Urinary bladder (tissue), 4 donors: ENCODE measurements at places on chromosomes 12 and 14. TPM values are rescaled to one million over a fixed set of nuclear protein-coding genes. Genes with fewer than 3 reads are reported as not detected.

DNA sequence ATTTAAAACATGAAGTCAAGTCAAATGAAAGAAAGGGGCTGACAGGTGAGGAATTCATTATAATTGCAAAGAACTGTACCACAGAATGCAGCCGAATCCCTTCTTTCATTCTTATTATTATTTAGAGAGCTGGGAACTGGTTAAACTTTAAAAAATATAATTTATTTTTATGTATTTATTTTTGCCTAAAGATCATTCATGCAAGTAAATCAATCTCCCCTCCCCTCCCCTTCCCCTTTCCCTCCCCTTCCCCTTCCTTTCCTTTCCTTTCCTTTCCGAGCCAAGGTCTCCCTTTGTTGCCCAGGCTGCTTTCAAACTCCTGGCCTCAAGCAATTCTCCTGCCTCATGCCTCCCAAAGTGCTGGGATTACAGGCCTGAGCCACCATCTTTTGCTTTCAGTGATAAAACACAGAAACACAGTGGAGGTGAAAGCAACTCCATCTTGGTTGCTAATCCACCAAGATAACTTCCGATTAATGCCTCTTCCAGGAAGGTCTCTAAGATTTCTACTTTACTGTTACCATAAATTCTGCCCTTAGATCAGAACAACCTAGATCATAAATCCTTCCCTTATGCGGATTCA lies 6.0 kb upstream of the UBC start:
- DNase-seq: no peak

DNA sequence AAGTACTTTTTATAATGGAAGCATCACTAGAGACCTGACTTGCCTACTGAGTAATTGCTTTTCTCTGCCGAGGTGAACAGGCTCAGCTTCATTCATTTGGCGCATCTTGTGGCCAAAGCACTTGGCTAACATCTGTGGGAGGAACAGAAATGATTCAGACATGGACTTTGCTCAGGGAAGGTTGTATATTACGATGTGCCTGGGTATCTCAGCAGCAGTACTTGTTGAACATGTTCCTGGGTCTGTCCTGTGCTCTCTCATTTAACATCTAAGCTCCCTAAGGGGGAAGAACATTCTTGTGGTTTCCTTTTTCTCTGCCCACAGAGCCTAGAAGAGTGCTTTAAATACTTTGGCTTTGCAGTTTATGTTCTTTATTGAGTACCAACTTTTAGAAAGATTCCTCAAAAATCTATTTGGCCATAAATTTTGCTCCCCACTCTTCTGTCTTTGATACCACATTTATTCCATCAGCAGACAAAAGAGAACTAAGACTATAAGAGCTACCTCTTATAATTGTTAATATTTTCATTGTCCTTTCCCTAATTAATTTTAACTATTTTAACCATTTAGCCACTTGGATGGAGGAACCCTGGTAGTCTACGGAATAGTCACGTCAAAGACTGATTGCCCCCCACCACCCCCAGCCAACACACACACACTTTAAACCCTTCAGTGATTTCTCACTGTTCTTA lies 101.2 kb upstream of the EGLN3 start:
- no peak for DNase-seq

DNA sequence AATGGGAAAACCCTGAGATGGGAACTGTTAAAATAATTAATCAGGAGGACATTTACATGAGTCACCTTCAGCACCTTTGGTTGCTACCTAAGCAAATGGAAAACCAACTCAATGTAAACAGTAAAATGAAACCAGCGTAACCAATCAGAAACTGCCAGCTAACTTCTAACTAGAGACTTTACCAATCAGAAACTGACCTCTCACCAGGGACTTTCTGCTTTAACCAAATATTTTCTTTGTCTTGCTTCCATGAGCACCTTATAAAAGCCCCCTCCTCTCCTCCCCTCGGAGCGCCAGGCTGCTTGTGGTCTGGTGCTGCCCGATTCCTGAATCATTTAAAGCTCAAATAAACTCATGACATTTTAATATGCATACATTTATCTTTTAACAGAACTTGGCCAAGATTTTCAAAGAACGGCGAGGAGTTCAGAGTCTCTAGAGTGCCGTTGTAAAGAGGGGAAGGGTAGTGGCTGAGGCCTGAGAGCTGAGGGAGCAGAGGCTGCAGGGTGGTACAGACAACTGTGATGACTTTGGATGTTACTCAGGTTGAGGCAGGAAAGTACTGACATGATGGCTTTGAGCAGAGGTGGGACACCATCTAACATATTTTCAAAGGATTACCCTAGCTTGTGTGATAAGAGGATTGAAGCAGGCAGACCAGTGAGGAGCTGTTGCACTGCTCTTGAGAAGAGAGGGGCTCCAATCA lies 183.6 kb downstream of the CRADD start:
- DNase-seq: no peak

DNA sequence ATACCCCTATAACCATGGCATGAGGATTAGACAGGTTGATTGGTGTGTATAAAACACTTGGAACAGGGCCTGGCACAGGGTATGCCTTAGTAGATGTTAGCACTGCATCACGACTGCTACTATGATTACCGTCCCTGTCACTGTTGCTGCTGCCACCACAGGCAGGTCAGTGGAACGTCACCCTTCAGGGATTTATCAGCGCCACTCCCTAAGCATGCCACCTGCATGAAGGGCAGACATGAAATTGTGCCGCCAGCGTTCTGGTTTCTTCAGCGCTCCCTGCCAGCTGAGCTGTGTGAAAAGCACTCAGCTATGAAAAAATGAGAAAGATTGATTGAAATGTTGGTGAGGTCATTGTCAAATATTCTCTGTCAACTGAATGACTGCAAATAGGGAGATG lies 477.0 kb downstream of the DPF3 start:
- DNase-seq: no peak

DNA sequence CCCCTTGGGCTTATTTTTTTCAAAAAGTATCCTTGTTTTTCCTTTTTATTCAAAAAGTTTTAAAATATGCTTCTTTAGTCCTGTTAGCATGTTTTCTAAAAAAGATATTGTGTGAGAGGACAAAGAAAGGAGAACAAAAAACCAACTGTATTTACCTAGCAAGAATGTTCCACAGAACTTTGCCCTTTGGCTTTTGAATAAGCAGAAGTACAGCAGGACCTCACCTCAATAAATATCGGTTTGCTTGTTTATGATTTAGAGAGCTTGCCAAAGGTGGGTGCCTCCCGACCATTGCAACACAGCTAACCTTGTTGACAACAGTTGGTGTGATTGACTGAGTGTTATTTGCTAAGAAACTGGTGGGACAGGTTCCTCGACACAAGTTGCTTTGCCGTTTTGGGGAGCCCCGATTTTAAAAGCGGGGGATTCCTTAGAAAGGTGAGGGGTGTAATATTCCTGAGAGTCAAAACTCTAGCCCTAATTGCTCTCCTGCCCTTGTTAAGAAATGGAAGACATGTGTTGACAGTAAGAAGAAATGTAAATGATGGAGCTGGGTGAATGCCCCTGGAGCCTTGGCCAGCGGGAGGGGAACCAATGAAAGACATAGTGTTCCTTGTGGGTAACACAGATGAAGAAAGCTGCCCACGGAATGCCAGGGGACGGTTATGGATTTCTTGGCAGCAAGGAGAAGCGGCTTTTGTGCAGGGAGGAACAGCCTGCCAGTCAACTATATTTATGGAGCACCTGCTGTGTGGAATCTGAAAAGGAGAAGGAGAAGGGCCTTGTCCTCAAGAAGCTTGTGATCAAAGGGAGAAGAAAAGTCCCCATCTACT lies 13.7 kb downstream of the MYBPC1 start:
- DNase-seq: peak; percentile 71

DNA sequence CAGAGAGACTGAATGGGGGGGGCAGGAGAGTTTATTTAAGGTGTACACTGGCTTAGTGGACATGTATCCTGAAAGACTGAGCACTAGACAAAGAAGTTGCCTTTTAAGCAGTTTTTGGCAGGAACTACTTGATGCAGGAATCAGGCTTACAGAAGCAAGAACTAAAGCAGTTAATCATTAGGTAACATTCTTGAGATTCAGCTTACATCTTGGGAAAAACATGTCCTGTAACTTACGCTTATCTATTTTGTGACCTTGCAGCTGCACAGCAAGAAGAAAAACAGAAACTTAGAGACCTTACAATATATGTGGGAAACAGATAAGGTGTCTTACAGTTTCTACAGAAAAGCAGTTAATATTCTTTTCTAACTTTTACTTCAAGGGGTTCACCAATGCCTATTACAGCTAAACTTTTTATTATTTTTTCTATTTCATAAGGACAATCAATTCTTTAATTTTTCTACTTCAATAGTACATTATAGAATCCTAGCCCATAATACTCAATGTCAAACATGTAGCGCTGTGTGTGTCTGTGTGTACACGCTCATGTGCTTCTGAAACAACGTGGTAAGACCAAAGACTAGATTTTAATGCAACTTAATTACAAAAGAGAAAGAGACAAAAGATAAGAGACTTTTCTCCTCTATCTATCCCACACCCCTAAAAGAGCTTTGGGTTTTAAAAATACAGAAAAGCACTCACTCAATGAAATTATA lies 276.9 kb downstream of the PRKD1 start:
- no peak for DNase-seq

SELPLG gene
- 3.6 TPM for total RNA-seq

KRT82 gene
- not detected for total RNA-seq
